ENCODE measurements at places on chromosomes 4 and X. TPM values are rescaled to one million over a fixed set of nuclear protein-coding genes. Genes with fewer than 3 reads are reported as not detected.

- no peak for DNase-seq
Measured at GRCh38 chr4:169037506-169037905, 27.5 kb upstream of the CBR4 start.

- no peak for DNase-seq
Measured at GRCh38 chr4:6023731-6024130, 5.5 kb upstream of the C4orf50 start.

The HTR2C gene
- not detected for total RNA-seq

The SPARCL1 gene
- 302 TPM for total RNA-seq

The RAB40AL gene
- total RNA-seq = 1.7 TPM

The WDR17 gene
- total RNA-seq = 1.4 TPM

The TEX13D gene
- not detected for total RNA-seq

The CCKAR gene
- total RNA-seq = not detected

The PRKX gene
- total RNA-seq = 23.1 TPM

The PRRG1 gene
- total RNA-seq = 32.4 TPM

GRCh38 chr4:79905212-79905611 is 167.8 kb downstream of the ANTXR2 start:
- no peak for DNase-seq

DNA sequence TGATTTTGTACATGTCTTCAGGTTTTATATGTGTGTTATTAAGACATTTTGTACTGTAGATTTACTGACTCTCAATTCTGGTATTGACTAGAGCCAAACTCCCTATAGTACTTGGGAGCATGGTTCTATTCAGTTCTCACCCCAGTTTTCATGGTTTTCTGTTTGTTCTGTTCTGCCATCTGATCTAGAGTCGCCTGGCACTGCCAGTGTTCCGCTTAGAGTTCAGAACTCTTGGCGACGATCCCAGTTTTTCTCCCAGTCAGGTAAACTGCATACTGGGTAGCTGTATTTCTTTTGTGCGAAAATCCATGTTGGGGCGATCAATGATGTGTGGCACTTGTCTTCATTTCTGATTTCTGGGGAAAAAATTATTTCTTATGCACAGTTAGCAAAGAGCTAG is 78.0 kb downstream of the PHOX2B start:
- no peak for DNase-seq

GRCh38 chr4:8391972-8392371 is 48.6 kb downstream of the ACOX3 start:
- no peak for DNase-seq
